Heart left ventricle (tissue), 16 donors: ENCODE measurements at places on chromosomes 5 and 9.

DNA sequence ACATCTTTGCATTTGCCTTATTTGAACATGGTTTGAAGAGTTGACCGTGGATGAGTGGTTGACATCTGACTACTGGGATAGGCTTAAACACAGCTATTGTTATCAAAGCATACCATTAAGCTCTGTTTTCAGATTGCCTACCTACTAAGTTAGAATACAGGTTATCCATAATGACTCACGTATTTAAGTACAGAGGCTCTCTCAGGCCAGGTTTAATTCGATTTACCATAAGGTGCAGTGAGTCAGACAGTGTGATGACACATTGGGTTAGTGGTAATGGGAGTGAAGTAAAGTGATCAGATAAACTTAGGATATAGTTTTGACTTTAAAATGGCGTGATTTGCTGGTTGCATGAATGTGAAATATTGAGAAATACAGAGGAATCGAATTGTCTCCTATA lies 732.0 kb upstream of the CTNND2 start:
- no peak for DNase-seq

DNA sequence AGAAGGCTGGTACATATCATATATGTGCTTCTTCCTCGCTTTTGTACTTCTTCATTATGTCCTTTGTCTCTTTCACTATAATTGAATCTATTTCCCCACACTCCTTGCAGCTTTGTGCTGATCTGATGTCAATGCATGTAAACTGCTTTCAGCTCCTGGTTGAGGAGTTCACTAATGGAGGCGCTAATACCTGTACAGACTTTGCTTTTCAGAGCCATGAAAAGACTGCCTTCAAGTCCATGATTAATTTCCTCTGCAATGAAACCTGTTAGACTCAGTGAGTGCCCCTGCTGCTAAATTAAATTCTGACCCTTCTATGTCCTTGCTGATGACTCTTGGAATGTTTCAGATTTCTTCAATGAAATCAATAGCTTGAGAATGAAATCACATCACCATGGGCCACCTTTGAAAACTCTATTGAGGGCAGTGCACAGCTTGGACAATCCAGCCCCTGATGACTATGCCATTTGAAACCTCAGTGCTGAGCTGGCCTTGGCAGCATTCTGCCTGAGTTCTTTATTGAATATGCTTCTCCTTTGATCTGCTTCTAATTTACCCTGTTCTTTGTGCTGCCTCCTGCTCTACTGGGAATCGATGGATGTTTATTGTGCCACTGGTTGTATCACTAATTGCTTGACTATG lies 358.2 kb upstream of the DMAC1 start:
- no peak for DNase-seq

- no peak for DNase-seq
Observed at GRCh38 chr5:120640778-120641177, 176.7 kb downstream of the PRR16 start.

GRCh38 chr9:22136461-22137096 lies 127.5 kb upstream of the CDKN2B start:
- DNase-seq: no peak

GRCh38 chr5:120684213-120684612 lies 220.1 kb downstream of the PRR16 start:
- DNase-seq: no peak

DNA sequence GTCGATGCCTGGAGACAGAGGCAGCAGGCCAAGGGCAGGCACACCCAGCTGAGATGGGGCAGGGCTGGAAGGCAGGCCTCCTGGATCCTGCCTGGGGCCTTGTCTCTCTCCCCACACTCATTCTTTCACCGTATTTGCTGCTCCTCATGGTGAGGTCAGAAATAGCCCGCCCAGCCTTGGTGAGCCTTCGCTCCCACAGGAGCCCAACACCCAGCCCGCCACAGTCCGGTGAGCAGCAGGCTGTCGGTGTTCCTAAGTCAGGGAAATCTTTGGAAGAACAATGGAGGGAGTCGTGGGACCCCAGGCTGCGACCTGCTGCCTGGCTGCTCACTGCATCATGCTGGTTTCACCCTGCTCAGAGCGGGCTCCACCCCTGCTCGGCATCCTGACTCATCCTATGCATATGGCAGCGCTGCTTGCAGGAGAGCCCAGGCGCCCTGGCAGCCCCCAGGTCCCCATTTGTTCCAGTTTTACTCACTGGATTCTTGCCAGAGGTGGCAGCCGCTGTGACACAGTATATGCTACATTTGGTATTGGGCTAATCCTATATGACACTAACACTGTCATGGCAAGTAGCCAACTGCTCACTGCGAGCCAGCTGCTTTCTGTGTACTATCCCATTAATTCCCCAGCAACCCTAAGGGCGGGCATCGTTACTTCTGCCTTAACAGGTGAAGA lies 53.2 kb upstream of the NCS1 start:
- no peak for DNase-seq

- no peak for DNase-seq
Observed at GRCh38 chr5:167284222-167284890, 1007.1 kb upstream of the WWC1 start.

- DNase-seq: no peak
Observed at GRCh38 chr5:8879248-8879647, 666.6 kb downstream of the SEMA5A start.

GRCh38 chr5:177335701-177336065 lies 15.8 kb downstream of the LMAN2 start:
- DNase-seq: peak; percentile 38

- no peak for DNase-seq
Observed at GRCh38 chr9:82332018-82332773, 343.6 kb downstream of the SPATA31D1 start.

DNA sequence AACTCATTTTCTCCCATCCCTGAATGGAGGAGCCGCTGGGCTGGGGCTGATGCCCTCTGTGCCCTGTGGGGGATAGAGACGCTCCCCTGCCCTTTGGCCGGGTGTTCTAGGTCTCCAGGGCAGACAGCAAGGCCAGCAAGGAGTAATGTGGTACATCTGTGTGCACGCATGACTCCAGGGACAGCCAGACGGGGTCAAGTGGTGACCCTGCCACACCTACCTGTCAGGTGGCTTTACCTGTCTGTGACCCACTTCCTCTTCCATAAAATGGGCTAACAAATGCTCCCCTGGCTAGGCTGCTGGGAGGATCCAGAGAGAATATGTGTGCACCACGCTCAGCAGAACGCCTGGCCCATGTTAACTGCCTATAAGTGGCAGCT lies 35.4 kb upstream of the BARHL1 start:
- DNase-seq: no peak
